ENCODE measurements at places on chromosomes 7 and 10.

DNA sequence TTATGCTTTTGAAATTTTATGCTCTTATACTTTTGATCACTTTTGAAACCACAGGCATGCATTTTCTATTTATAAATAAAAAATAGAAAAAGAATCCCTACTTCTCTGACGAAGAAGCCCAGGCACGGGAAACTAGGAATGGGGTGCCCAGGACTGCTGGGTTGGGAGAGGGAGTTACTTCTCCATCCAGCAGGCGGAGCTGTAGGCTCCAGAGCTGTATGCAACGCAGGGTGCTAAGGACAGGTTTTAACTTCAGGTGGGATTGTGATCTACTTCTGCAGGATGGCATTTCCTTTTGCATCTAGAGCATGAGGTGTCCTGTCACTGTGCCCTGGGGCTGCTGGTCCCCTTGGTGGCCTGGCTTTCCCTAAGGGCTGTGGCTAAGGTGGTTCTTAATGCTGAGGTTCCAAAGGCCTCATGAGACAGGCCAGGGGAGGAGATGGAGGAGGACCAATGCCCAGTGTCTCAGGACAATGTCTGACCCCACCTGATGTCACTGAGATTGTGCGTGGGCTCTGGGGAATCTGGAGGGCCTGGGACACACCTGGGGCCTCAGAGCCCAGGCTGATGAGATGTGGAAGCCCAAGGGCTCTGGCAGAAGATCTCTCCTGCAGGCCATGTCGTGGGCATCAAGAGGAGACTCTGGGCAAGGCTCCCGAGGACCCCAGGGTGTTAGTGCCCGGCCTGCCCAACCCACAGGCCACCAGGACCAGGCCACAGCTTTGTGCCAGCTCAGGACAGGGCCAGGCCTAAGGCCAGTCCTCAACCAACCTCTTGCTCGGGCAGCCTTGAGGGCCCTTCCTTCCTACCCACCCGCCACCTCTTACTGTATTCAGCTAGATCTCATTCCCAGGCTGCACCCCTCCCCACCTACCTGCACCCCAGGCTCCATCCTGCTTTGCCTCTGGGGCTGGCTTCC is 507 bp downstream of the CCDC201 start:
- DNase-seq: no peak

- DNase-seq: no peak
These were observed 483.1 kb downstream of the GALNT17 start for GRCh38 chr7:71615017-71615416.

DNA sequence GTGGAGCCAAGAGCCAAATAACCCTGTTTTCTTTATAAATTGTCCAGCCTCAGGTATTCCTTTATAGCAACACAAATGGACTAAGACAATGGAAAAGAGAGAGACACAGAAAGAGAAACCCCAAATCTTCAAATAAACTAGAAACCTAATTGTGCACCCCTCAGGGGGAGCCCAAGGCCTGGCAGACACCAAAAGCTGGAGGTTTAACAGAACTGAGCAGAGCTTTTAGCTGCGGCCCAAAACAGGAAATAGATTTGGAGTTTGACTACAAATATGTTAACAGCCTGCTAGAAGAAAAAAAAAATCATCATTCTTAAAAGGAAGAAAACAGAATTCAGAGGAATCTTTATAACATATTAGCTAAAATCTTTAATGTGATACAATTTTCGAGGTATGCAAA is 1135.0 kb downstream of the GATA3 start:
- no peak for DNase-seq

DNA sequence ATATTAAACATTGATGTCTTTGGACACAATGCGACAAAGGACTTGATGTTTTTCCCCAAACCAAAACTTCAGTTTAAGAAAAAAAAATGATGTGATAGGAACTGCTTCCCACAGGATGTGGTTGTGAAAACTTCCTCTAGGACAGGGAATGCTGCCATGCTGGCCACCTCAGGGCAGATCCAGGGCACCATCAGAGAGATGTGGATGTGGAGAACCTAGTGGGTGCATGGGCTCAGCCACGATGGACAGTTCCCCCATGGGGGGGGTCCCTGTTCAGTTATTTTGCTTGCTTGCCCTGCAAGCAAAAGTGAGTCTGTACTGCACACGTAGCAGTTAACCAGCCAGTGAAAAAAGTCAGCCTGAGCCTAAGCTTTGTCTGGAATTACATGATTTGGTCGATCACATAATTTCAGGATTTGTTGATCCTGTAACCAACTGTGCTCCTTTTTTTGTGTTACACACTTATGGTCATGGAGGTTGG is 36.3 kb downstream of the LAMB4 start:
- no peak for DNase-seq

DNA sequence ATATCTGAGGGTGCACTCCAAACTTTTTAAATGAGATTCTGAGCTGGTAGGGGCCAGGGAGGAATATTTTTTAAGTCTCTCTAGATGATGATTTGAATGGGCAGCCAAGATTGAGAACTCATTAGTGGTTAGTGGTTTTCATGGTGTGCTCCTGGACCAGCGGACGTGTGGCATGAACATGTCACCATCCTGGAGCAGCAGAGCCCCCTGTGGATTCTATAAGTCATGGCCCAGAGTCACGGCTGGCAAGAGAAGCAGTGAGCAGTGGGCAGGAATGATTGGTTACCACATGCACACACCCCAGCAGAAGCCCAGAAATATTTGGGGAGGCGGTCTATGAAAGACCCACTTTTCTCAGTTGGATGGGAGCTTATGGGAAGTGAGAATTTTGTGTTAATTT is 21.2 kb upstream of the UCN3 start:
- DNase-seq: peak; percentile 13

DNA sequence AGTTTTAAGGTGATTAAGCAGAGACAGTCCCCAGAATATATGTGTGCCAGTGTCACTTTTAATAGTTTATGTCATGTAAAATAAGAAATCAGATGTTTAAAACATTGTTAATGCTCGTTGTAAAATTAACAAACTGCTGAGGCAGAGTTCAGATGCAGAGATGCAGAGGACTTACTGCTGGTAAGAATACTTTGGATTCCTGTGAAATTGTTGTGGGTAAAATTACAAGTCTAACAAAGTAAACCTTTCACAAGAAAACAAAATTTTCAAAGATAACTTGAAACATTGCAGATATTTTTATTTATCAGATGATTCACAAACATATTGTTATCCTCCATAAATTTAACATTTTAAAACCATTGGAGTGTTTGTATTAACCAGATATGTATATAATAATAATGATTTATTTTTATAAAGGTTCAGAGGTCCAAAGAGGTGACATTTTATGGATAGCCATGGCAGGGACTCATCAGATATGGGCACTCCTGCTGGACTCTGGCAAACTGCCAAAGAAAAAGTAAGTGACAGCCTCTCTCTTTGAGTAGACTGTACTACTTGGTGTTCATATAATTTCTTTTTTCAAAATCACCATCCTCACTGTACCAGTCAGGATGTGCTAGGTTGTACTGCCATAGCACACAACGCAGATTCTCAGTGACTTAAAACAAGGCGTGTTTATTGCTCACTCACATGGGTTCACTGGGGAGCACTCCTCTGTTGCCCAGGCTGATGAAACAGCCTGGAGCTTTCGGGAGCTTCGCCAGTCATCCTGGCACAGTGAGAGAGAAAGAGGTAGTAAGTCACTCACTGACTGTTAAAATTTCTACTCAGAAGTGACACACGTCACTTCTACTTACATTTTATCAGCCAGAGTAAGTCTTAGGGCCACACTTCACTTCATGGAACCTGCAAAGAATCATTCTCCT is 43.5 kb downstream of the NHLRC2 start:
- no peak for DNase-seq

- DNase-seq: no peak
These were observed 150.7 kb downstream of the CFTR start for GRCh38 chr7:117630501-117630900.

DNA sequence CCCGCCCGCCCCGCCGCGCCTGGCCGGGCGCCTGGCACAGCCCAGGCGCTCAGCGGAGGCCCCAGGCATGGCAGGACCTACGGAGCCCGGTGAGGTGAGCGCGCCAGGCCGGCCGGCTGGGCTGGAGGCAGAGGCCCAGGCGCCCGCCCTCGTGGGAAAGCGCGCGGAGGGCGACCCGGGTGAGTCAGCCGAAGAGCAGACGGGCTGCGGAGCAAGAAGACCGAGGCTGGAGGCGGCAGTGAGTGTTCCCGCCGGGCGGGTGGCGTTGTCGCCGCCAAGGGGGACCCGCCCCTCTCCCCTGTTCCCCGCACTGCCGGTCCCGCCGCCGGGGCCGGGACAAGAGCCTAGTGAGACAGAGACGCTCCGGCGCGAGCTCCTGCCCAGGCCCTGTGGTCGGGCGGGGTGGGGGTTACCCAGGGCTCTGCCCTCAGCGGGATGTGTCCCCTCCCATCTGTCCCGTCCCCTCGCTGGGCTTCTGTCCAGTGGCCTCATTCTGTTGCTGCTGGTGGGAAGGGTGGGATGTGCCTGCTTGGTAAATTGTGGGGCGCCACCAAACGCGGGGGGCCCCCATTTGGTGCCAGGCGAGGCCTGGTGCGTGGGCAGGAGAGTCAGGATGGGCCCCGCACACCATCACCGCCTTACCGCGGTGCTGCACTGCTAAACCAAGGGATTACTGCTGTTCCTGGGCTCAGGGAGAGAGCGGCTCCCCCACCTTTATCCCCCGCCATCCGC is 17.0 kb upstream of the NODAL start:
- DNase-seq: no peak
